ENCODE measurements at places on chromosomes 7 and 10.

- DNase-seq, result no peak
These were observed 355.0 kb downstream of the RNLS start for GRCh38 chr10:88228130-88228529.

- no peak for DNase-seq
These were observed 743.0 kb downstream of the NRG3 start for GRCh38 chr10:82618007-82618406.

GRCh38 chr10:3208481-3209406, 36.2 kb upstream of the PITRM1 start:
- no peak for DNase-seq

GRCh38 chr7:70907259-70908247, 224.4 kb upstream of the GALNT17 start:
- no peak for DNase-seq

GRCh38 chr7:28984631-28985030, 26.5 kb upstream of the TRIL start:
- no peak for DNase-seq

- DNase-seq, result no peak
These were observed 65.5 kb downstream of the GRB10 start for GRCh38 chr7:50717181-50717580.

DNA sequence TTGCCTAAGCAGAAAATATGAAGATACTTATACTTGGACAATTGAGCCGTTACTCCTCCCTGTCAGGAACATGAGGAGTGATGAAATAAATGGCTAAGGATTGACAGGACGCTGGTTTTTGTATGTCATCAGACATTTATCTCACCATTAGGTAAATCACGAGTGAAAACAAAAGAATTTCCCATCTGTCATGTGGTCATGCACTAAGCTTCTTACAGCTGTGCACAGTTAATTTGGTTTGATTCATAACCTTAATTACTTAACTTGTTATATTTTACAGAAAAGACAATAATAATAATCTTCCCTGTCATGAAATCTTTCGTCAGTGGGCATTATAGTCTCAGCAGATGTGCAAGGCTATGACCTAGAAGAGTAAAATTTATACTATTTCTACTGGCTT, 266.5 kb downstream of the HGF start:
- no peak for DNase-seq

GRCh38 chr10:13712837-13713581, 126.2 kb downstream of the PRPF18 start:
- no peak for DNase-seq
